Thyroid gland (tissue), 4 donors: ENCODE measurements at places on chromosomes 11 and 22. TPM values are rescaled to one million over a fixed set of nuclear protein-coding genes. Genes with fewer than 3 reads are reported as not detected.

Gene SCN2B
- 0.13 TPM for total RNA-seq

GRCh38 chr11:33018840-33019239 lies 3.2 kb downstream of the DEPDC7 start:
- H3K4me1 ChIP-seq: no peaks in the 10 kb centered on the region
- no peak overlapping the region for H3K4me3 ChIP-seq
- DNase-seq: no peak
- no peaks in the 10 kb centered on the region for H3K36me3 ChIP-seq
- no peaks in the 10 kb centered on the region for H3K27me3 ChIP-seq

- no peaks in the 10 kb centered on the region for H3K4me1 ChIP-seq
- no peak overlapping the region for H3K27ac ChIP-seq
- no peaks in the 10 kb centered on the region for H3K27me3 ChIP-seq
Measured at GRCh38 chr11:2216400-2217064, 44.9 kb upstream of the TH start.

- peaks cover 12% of the 10 kb centered on the region for H3K4me1 ChIP-seq
- no peak overlapping the region for H3K4me3 ChIP-seq
- peak overlapping the region; percentile 34 for H3K27ac ChIP-seq
- H3K27me3 ChIP-seq: no peaks in the 10 kb centered on the region
- no peaks in the 10 kb centered on the region for H3K36me3 ChIP-seq
Measured at GRCh38 chr11:128324531-128325141, 262.7 kb downstream of the ETS1 start.
